ENCODE measurements at places on chromosomes 5 and 9.

DNA sequence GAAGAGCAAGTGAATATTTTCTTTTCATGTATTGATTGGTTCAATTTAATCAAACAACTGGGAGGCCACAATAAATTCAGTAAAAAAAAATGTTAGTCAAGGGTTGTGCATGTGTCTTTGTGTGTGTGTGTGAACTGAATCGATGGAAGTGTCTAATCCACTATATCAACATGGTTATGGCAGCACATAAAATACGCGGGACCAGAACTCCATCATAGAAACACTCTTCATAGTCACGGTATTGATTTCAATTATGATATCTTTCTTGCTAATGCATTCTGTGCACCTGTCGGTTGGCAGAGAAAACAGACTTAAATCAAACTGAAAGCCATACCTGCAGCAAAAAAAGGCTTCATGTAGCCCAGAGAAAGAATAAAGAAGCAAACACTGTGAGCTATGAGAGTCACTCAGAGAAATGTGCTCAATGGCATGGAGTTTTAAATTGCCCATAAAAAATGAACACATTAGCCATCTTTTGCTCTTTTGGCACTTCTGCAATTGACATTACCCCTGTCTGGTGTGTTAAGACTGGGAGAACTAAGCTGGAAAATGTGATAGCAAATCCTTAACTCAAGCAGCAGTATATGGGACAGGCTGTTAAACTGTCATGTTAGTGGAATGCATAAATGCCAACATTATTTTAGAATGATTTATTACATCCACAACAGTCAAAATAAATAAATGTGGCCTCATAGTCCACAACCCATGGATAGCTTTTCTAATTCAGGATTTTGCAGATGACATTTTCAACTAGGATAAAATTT, 642.4 kb upstream of the C9orf72 start:
- no peak for DNase-seq

DNA sequence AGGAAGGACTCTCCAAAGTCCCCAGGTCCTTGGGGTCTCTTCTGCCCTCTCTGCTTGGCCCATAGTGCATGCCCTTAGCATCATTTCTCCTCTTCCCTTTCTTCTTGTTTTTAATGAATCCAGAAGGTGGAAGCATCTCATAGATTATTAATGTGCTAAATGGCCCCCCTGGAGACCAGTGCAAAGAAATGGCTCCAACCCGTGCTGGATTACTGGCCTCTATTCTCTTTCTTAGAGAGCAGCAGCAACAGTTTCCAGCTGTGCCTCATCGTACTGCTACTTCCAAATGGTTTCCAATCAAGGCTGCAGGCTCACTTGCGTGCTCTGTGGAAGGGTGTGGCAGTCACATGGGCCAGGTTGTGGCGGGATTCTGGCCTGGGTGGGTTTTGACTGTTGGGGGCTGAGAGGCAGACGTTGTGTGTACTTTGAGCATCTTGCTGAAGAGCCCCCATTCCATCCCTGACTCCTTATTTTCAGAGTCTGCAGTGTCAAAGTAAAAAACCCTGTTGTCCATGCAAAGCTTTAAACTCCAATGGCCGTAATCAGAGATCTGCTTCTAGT, 139.7 kb downstream of the GABBR2 start:
- DNase-seq = no peak

- DNase-seq = no peak
Measured at GRCh38 chr5:68849906-68850305, 243.9 kb upstream of the SLC30A5 start.

- peak; percentile 63 for DNase-seq
Measured at GRCh38 chr5:135140446-135141204, 106.6 kb upstream of the PITX1 start.

DNA sequence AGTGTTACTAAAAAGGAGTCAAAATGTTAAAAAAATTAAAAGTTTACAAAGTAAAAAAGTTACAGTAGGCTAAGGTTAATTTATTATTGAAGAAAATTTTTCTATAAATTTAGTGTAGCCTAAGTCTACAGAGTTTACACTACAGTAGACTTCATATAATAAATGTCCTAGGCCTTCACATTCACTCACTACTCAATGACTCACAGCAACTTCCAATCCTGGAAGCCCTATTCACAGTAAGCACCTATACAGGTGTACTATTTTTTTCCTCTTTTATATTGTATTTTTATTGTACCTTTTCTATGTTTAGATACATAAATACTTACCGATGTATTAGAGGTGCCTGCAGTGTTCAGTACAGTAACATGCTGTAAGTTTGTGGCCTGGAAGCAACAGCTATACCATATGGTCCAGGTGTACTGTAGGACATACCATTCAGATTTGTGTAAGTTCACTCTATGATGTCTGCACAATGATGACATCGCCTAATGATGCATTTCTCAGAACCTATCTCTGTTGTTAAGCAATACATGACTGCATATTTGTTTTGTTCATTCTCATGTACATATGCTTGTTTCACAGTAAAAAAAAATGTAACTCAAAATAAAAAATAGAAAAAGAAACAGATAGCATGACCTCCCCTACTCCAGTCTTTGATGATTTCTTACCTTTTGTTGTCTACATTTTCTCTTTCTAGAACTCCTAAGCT, 64.7 kb downstream of the NR3C1 start:
- no peak for DNase-seq

GRCh38 chr9:114685951-114686350, 4.0 kb upstream of the TEX48 start:
- DNase-seq = no peak

Measured in HL-60 (cell line).